Ammon's horn (tissue), 1 donor: ENCODE measurements at places on chromosomes 6 and 20.

GRCh38 chr20:20472684-20473274 is 104.9 kb downstream of the INSM1 start:
- DNase-seq: no peak

DNA sequence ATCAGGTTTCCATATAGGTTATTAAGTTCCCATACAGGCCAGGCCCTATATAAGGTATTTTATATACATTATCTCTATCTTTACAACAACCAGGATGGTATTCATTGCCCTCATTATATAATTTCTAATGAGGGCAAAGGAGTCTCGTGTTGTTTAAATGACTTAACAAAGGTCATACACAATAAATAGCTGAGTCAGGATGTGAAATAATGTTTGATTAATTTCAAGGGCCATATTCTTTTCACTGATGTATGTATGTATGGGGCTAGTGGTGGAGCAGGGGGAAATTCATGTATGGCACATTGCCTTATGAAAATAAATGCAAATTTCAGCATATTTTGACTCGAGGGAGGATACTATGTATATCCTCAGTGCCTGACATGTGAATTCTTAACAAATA is 200.7 kb downstream of the FAXC start:
- no peak for DNase-seq

- no peak for DNase-seq
Measured at GRCh38 chr20:18144541-18145099, 7.0 kb downstream of the KAT14 start.

DNA sequence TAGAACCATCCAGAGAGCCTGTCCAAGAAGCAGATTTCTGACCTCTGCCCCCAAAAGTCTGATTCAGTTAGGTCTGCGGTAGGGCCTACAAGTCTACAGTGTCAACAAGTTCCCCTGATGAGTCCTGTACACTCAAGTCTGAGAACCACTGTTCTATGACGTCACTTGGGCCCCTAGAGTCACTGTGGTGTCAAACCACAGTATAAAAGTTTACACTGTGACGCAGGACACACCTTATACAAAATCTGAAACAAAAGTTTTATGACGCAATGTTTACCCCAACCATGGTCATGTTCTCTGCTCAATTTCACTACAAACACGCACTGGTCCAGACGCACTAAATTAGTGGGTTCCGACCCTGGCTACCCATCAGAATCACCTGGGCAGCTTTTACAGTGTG is 17.9 kb downstream of the SLA2 start:
- DNase-seq: no peak

DNA sequence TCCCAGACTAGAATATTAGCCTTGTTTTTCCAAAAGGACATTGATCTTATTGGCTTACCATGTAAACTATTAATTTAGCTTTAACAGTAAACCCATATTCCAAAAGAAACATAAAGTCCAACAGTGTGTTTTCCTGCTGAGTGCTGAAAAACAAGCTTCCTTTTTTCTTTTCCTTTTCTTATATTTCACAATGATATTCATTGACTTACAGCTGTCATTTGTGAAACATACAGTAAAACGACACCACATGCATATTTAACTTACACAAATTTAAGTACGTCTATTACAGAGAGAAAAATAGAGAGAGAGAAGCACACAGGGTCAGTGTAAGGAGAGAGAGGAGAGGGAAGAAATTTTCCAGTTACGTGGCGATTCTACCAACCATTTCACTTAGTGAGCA is 543.9 kb upstream of the JARID2 start:
- DNase-seq: no peak

- DNase-seq: no peak
Measured at GRCh38 chr6:109483735-109484057, 677 bp upstream of the ZBTB24 start.

DNA sequence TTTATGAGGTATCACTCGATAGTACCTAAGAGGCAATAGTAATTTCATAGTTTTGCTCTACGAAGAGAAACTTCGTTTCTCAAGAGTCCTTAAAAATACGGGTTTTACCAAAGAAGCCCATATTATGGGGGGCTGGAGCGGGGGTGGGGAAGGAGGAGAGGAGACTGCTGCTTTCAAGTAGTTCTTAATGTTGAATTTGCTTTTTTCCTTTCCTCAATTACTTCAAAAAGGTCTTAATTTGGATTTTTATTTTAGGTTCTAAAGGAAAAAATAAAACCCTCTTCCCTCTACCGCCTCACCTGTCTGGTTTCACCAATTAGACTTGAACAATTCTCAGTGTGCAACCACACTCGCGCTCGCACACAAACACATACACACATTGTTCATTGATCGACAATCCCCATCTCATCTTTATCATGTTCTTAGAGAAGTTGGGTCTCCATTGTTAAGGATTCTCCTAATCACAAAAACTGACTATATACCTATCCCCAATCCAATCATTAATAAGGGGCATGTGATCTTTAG is 97.2 kb downstream of the HFE start:
- DNase-seq: no peak

DNA sequence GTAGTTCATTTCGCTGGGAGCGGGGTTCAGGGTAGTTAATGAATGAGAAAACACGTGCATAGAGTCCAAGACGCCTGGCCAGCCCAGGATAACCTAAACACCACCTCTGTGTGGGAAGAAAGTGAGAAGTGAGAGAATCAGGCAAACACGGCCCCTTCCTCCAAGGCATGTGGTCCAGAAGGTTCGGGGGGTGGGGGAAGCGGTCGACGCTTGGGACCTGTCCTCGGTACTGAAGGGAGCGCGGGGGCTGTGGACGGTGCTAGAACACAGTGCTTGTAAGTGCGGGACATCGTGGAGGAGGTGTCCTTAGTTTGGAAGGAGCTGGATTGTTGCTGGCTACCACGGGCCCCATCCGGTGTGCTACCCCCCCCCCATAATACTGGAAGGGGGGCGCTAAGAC is 1.7 kb upstream of the VSTM2L start:
- DNase-seq: no peak

DNA sequence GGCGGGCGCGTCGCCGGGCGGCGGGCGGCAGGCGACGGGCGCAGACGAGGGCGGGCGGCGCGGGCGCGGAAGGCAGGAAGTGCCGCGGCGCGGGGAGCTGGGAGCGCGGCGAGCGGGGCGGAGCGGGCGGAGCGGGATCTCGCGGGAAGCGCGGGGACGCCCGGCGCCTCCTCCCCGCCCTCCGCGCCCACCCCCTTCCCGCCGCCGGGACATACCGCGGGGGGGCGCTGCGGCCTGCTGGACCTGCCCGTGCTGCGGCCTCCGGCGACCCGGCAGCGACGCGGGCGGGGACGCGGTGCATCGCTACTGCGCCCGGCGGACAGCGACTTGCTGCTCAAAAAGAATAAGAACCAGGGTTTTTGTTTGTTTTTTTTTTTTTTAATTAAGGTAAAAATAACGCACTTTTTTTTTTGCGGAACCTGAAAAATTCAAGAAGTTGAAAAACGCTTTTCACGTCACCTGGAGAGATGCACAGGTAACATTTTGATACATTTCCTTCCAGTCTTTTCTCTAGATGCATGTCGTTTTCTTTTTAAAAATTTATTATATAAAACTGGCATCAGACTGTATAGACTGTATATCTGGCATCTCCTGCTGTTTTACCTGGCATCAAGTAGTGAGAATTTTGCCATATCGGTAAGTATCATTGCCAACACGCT is at the start of gene CENPB:
TSS of gene CENPB (minus strand) at position 76 of the 659 bp plus-strand sequence. CDS start 257 bp downstream, outside the sequence.
- peak; percentile 90 for DNase-seq

DNA sequence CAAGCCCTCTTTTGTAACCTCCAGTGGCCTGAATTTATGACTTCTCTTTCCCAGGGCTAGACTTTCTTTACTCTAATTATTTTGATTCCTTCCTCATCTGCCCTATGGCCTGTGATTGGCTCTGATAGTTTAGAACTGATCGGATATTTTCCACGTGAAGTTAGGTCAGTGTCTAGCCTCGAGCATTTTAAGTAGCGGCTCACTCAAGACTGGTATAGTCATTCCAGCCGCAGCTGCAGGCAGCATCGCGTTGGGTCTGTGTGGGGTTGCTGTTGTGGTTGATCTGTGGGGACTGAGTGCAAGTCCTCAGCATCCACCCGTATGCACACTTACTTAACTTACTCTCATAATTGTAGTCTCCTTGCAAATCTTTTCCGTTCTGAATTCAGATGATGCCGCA is 105.7 kb downstream of the SMOC2 start:
- no peak for DNase-seq

GRCh38 chr6:73435236-73435635 is 16.9 kb downstream of the CGAS start:
- DNase-seq: no peak

DNA sequence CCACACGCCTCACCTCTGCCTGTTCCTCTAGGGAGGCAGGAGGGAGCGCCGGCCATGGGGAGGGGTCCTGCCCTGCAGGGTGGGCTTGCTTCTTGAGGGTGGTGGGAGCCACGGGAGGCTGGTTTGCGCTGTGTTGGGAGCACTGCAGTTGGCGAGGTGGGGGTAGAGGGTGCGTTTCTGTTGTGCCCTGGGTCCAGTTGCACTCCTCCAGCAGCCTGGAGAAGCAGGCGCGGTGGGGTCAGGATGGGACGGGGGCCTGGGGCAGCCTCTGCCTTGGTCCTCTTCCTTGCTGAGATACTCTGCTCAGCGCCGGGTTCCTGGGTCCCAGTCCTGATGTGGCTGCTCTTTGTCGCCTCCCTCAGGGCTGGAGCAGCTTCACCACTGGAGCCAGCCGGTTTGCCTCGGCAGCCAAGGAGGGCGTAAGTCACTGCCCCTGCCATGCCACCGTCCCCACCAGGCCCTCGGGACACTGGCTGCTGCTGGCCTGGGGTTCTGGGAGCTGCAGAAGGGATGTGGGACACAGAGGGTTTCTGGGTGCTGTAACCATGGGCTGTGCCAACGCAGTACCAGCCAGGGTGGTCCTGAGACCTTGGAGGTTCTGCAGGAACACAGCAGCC is 8.4 kb downstream of the ARFGAP1 start:
- DNase-seq: no peak

DNA sequence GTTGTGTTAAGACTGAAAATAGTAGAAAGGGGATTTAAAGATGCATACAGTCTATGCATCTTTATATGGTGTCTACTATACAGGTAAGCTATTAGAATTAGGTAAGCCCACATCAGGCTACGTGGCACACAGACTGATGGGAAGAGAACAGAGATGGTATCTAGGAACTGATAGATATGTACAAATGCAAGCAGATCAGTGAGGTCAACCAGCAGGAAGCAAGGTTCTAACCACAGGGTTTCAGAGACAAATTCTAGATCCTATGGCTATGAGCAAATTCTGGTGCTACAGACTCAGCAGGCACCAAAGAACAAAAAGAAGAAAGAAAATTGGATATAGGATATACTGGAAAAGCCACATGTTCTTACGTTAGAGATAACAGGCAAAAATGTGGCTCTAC is 110.6 kb downstream of the TRDN start:
- no peak for DNase-seq

GRCh38 chr6:27684264-27685211 is 211.6 kb upstream of the ZNF184 start:
- peak; percentile 20 for DNase-seq

DNA sequence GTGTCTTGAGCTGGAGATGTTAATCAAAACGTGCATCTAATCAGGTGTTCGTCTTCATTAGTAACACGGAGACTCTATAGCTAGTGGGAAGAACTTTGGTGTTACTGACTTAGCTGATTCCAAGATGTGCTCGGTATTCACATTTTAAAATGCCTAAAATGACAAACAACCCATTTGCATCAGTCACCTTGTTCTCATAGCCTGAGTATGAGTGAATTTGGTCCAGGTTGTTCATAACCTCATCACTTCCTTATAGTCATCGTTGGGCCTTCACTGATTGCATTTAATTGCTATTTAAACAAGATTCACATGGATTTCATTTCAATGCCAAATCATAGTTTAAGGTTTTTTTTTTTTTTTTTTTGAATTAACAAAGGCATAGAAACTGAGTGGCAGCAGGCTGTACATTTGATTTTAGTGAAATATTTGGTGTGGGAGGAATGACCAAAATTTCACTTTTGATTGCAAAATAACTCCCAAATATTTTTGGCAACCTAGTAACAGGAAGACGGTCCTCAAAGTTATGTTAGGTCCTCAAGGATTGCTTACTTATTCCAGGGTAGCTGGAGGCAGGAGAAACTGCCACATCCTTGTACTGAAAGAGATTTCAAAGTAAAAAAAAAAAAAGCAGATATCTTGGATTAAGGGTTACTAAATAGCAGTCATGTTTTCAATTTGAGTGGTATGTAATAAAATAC is 104.7 kb downstream of the JARID2 start:
- DNase-seq: no peak

- DNase-seq: no peak
Measured at GRCh38 chr20:38855356-38855755, 49.9 kb downstream of the PPP1R16B start.
